Activated CD4-positive, alpha-beta memory T cell treated with anti-CD3 and anti-CD28 coated beads, Interleukin-2, amount 10 ng/mL, durations not matched to agents 7 days and 5 days (primary cell): ENCODE measurements at places on chromosomes 2 and 18.

DNA sequence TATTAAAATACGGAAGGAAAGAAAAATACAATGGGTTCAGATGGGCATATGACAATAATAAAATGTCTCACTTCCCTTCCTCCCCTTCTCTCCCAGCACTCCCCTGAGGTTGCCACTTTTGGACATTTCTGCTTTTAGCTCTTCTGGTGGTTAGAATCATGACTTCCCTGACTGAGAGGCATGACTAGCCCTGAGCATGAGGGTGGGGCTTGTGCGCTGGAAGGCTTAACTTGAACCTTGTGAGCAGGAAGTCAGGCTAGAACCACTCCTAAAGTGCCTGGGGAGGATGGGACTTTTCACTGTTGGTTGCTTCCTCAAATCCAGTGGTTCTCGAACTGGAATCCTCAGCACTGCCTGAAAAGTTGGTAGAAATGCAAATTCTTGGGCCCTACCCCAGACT is 19.7 kb upstream of the ARHGAP25 start:
- peak; percentile 74 for DNase-seq

DNA sequence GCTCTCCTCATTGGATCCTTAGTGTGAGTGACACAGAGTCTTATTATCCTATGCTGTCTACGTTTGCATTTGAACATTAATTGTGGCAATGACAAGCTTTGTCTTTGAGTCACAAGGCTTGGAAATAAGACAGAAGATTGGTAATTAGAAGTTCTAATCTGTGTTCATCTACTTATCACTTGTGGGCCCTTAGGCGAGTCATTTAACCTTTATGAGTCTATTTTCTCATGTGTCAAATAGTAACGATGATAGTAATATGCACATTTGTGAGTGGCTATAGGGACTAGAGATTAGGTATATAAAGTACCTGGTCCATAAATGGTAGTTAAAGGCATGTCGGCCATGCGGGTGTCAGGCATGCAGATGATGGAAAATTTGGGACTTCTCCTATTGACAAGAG is 105.6 kb upstream of the NABP1 start:
- no peak for DNase-seq

DNA sequence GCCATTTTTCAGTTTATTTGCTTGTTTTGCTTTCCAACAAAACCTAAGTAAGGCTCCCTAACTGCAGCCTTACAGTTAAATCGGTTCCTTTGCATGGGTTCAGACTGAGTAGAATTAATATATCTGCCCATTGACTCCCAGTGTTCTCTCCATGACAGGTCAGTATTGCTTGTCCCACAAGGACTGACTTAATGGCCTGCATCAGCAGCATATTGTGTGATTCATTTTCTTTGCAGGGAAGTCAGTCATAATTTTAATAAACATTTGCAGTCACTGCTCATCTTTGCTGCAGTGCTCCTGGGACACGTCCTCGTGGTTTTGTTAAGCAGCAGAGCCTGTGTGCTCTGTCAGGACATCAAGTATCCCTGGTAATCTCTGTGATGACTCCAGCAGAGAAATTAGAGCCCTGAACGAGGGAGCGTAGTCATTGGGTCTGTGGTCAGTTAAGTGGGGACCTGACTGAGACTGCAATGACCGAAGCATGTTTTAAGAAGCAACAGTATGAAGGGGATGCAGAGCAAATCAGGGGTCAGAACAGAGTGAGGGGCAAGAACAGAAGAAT is 93.3 kb downstream of the CDH20 start:
- no peak for DNase-seq

- DNase-seq, result peak; percentile 70
These were observed at the start of gene OTX1 for GRCh38 chr2:63050334-63051041. TSS of gene OTX1 (plus strand) at chr2:63050830. CDS start at chr2:63052991, 2,161 bp downstream.
